Ovary (tissue), 10 donors: ENCODE measurements at places on chromosomes 11 and 22. TPM values are rescaled to one million over a fixed set of nuclear protein-coding genes. Genes with fewer than 3 reads are reported as not detected.

GRCh38 chr22:31106731-31107177 is 614 bp downstream of the SELENOM start:
- peak overlapping the region; percentile 84 for H3K4me3 ChIP-seq
- H3K4me1 ChIP-seq = peaks cover 11% of the 10 kb centered on the region
- no peaks in the 10 kb centered on the region for H3K36me3 ChIP-seq
- no peaks in the 10 kb centered on the region for H3K27me3 ChIP-seq
- DNase-seq = peak; percentile 65

BIRC2 gene
- total RNA-seq = 51.3 TPM

PARVA gene
- total RNA-seq = 94.1 TPM

PTDSS2 gene
- total RNA-seq = 34.4 TPM

GRCh38 chr22:23862103-23862502 is 4.4 kb downstream of the SLC2A11 start:
- no peak overlapping the region for H3K4me3 ChIP-seq
- no peaks in the 10 kb centered on the region for H3K27me3 ChIP-seq
- H3K4me1 ChIP-seq = no peaks in the 10 kb centered on the region

DNA sequence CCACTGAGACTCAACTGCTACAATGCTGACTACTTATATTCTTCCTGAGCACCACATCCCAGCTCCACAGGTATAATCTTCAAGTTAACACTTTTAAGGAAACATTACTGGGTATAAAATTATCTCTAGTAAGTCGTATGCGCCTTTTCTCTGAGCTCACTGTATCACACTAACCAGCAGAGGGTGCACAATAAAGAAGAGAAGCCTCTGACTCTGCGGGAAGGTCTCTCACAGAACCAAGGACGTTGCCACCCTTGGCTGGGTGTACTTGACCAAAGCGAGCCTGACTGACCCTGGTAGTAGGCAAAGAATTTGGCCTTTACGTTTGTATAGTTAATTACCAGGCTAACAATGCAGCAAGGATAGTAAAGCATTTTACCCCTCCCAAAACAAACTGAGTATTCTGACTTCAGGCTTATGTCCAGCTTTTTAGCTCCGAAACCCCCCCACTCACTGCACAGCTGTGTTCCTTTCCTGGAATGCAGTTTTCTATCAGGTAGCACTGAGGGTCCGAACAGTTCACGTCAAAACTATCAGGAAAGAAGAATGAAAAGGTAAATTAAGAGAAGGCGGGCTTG is at the start of gene BTBD18:
TSS of gene BTBD18 (minus strand) at position 144 of the 578 bp plus-strand sequence. CDS start 631 bp downstream, outside the sequence.
- no peaks in the 10 kb centered on the region for H3K4me1 ChIP-seq
- no peak for DNase-seq
- H3K36me3 ChIP-seq = no peaks in the 10 kb centered on the region
- H3K27ac ChIP-seq = no peak within 1 kb of the TSS
- no peaks in the 10 kb centered on the region for H3K27me3 ChIP-seq
- H3K4me3 ChIP-seq = no peak within 1 kb of the TSS

TPBGL gene
- total RNA-seq = 0.47 TPM

DNA sequence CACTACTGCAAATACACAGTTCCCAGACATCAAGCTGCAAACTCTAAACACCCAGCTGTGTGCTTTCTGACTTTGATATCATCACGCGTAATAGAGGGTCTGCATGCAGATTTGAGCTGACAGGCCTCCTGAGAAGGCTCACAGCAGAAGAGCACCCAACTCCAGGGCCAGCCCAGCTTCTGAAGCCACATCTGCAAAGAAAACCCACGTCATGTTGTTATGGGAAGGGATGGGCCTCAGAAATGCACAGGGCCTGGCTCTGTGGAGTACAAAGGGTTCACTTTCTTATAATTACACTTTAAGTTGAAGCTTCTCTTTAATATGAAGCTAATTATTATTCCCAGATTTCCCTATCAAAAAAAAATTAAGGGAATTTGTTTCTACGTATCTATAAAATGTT is 927.9 kb downstream of the NTM start:
- no peaks in the 10 kb centered on the region for H3K27me3 ChIP-seq
- H3K27ac ChIP-seq = no peak overlapping the region
- no peaks in the 10 kb centered on the region for H3K4me1 ChIP-seq
- DNase-seq = no peak

DNA sequence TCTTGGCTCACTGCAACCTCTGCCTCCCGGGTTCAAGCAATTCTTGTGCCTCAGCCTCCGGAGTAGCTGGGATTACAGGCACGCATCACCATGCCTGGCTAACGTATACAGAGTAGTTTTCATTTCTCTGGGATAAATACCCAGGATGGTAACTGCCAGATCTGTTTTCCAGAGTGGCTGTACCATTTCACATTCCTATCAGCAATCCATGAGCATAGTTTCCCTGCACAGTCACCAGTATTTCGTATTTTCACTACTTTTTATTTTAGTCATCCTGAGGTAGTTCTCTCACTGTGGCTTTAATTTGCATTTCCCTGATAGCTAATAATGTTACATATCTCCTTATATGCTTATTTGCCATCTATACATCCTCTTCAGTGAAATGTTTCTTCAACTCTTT is 11.0 kb upstream of the SCARF2 start:
- H3K4me1 ChIP-seq = no peaks in the 10 kb centered on the region
- no peak overlapping the region for H3K4me3 ChIP-seq
- no peak for DNase-seq
- H3K27ac ChIP-seq = no peak overlapping the region
- H3K36me3 ChIP-seq = no peaks in the 10 kb centered on the region
- no peaks in the 10 kb centered on the region for H3K27me3 ChIP-seq

FOLH1 gene
- 2.4 TPM for total RNA-seq

GAL3ST1 gene
- total RNA-seq = 4.1 TPM

OR51E2 gene
- not detected for total RNA-seq

- H3K36me3 ChIP-seq = no peaks in the 10 kb centered on the region
- no peak overlapping the region for H3K27ac ChIP-seq
- no peak for DNase-seq
Observed at GRCh38 chr11:71425860-71426259, 22.3 kb downstream of the DHCR7 start.

GRCh38 chr22:11616811-11617210 is 3911.2 kb upstream of the OR11H1 start:
- no peak overlapping the region for H3K27ac ChIP-seq
- H3K27me3 ChIP-seq = no peaks in the 10 kb centered on the region
- no peaks in the 10 kb centered on the region for H3K36me3 ChIP-seq
- no peak overlapping the region for H3K4me3 ChIP-seq
- no peak for DNase-seq
- H3K4me1 ChIP-seq = no peaks in the 10 kb centered on the region

- DNase-seq = no peak
- no peaks in the 10 kb centered on the region for H3K36me3 ChIP-seq
- H3K4me3 ChIP-seq = no peak overlapping the region
- no peak overlapping the region for H3K27ac ChIP-seq
Observed at GRCh38 chr22:20291249-20291586, 23.1 kb upstream of the RTN4R start.

GRCh38 chr11:70400643-70401042 is 2.3 kb downstream of the CTTN start:
- peak overlapping the region; percentile 79 for H3K27ac ChIP-seq
- H3K4me3 ChIP-seq = no peak overlapping the region
- H3K4me1 ChIP-seq = peaks cover 11% of the 10 kb centered on the region
- no peaks in the 10 kb centered on the region for H3K36me3 ChIP-seq

DNA sequence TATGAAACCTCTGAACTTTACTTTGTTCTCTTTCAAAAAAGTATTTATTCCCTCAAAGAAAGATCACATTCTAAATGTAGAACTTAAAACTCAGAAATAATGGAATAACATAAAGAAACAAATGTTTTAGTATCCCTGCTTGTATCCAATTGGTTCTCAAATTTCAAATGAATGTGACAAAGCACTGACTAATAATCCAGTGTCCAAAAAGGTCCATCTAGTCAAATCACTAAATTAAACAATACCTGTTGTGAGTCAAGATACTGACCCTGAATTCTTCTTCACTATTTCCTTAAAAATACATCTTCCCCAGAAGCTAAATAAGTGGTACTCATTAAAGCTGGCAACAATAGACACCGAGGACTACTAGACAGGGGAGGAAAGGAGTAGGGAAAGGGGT is 313.1 kb downstream of the SBF2 start:
- no peak overlapping the region for H3K27ac ChIP-seq
- DNase-seq = no peak
- no peaks in the 10 kb centered on the region for H3K27me3 ChIP-seq
- no peaks in the 10 kb centered on the region for H3K4me1 ChIP-seq

CD3E gene
- total RNA-seq = not detected

OR10AG1 gene
- total RNA-seq = not detected

GRCh38 chr11:629237-629583 is 2.2 kb upstream of the SCT start:
- peaks cover 5% of the 10 kb centered on the region for H3K4me1 ChIP-seq
- no peak overlapping the region for H3K27ac ChIP-seq
- H3K4me3 ChIP-seq = no peak overlapping the region
- no peaks in the 10 kb centered on the region for H3K27me3 ChIP-seq
- DNase-seq = no peak
- H3K36me3 ChIP-seq = no peaks in the 10 kb centered on the region

GRCh38 chr11:74171630-74171968 is 510 bp downstream of the PPME1 start:
- peak overlapping the region; percentile 55 for H3K27ac ChIP-seq
- DNase-seq = no peak
- no peaks in the 10 kb centered on the region for H3K36me3 ChIP-seq
- H3K4me1 ChIP-seq = peaks cover 9% of the 10 kb centered on the region
- peak overlapping the region; percentile 91 for H3K4me3 ChIP-seq

GRCh38 chr11:69295995-69296889 is 2.3 kb downstream of the MYEOV start:
- H3K4me3 ChIP-seq = no peak overlapping the region
- no peak for DNase-seq

MYEOV gene
- 0.77 TPM for total RNA-seq
